ENCODE measurements at places on chromosomes 7 and 10.

- peaks cover 32% of the 10 kb centered on the region for H3K4me1 ChIP-seq
- peak overlapping the region; percentile 98 for H3K27ac ChIP-seq
- no peak for DNase-seq
- H3K27me3 ChIP-seq, result no peaks in the 10 kb centered on the region
- H3K4me3 ChIP-seq, result peak overlapping the region; percentile 92
- H3K36me3 ChIP-seq, result no peaks in the 10 kb centered on the region
Observed at GRCh38 chr7:127650847-127651555, 993 bp upstream of the SND1 start.

- no peak for DNase-seq
- H3K27me3 ChIP-seq, result no peaks in the 10 kb centered on the region
- H3K4me3 ChIP-seq, result no peak overlapping the region
Observed at GRCh38 chr10:53765311-53765710, 992.7 kb upstream of the MBL2 start.

DNA sequence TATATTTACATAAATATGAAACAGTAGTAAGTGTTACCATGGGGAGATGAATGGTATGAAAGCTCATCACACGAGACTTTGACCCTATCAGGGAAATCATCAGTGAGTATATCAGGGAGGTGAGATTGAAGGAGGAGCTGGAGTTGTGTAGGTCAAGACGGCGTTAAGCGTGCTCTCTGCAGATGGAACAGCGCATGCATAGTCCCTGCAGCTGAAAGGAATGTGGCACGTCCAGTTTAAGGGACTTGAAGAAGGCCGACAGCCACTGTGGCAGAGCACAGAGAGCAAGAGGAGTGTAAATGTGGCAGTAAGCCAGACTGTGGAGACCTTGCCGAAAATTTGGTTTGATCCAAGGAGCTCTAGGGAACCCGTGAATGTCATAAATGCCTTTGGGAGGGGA, 38.9 kb downstream of the POU6F2 start:
- no peak for DNase-seq
- no peaks in the 10 kb centered on the region for H3K36me3 ChIP-seq
- H3K27me3 ChIP-seq, result no peaks in the 10 kb centered on the region
- H3K4me3 ChIP-seq, result no peak overlapping the region
- no peak overlapping the region for H3K27ac ChIP-seq
- H3K4me1 ChIP-seq, result no peaks in the 10 kb centered on the region

GRCh38 chr10:113347508-113347907, 205.3 kb upstream of the HABP2 start:
- no peak overlapping the region for H3K27ac ChIP-seq
- H3K4me3 ChIP-seq, result no peak overlapping the region
- peak; percentile 23 for DNase-seq
- peaks cover 5% of the 10 kb centered on the region for H3K4me1 ChIP-seq
- H3K36me3 ChIP-seq, result no peaks in the 10 kb centered on the region

GRCh38 chr10:30435073-30435422, 1.1 kb downstream of the MAP3K8 start:
- H3K36me3 ChIP-seq, result peaks cover 9% of the 10 kb centered on the region
- H3K4me1 ChIP-seq, result peaks cover 58% of the 10 kb centered on the region
- DNase-seq, result peak; percentile 48
- peak overlapping the region; percentile 90 for H3K4me3 ChIP-seq
- peak overlapping the region; percentile 98 for H3K27ac ChIP-seq

DNA sequence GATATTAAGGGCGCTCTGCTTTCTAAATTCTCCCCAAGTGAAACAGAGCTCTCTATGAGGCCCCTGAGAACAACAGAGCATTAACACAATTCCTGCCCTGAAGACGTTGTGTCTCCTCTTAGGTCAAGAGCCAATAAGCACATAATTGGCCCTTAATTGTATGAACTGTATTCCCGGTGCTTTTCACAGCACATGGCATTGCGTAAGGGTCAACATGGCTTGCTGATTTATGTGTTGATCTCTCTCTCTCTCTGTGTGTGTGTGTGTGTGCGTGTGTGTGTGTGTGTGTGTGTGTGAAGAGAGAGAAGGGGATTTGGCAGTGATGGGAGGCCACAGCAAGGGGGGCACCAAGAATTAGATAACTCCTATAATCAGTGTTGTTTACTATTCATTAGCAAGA, 40.5 kb downstream of the LYZL1 start:
- no peak for DNase-seq
- no peaks in the 10 kb centered on the region for H3K27me3 ChIP-seq
- no peak overlapping the region for H3K4me3 ChIP-seq
- peak overlapping the region; percentile 76 for H3K27ac ChIP-seq
- H3K4me1 ChIP-seq, result peaks cover 3% of the 10 kb centered on the region

DNA sequence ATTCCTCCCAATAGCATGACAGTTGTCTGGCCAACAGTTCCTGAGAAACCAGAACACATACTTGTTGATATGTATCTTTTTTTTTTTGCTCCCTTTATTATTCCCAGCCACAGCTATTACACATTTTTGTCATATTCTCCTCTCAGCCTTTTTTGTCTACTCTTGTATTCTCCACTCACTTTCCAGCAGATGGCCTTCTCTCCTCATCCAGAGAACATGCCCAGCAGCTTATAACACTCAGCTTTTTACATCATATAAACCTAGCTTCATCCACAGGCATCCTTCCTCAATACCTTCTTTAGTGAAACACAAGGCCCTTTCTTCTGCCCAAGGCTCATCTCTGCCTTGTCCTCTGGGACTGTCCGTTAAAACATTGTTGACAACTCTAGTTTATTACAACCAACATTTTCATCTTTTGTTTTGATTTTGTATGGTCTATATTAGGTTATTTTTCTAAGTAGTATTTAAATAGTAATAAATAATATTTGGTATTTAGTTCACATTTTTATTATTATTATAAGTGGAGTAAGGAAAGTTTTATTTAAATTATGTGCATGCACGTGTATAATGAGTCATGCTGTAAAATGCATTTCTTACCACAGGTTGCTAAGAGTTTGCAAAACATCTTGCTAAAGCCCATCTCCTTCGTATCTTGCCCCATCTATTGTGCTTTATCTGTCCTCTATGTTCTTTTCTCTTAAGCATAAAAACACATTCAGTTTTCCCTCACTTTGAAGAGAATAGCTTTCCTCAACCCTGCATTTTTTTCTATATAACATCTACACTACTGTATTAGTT, 101.5 kb downstream of the ORC5 start:
- no peak overlapping the region for H3K4me3 ChIP-seq
- H3K4me1 ChIP-seq, result no peaks in the 10 kb centered on the region
- H3K27ac ChIP-seq, result no peak overlapping the region
- H3K27me3 ChIP-seq, result no peaks in the 10 kb centered on the region

DNA sequence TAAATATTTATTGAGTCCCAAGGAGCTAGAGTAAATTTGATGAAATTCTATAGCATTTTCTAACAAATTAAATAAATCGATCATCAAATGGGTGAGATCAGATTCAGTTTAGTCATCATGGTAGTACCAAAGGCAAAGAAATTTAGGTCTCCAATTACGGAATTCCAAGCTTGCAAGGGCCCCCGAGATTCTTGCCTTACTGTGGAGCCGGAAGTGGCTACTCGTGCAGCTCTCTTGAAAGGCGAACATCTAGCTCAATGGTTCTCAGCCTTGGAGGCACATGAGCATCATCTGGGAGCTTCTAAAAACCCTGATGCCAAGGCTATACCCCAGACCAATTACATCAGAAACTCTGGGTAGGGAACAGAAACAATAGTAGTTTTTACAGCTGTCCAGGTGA, 117.9 kb upstream of the PRR15 start:
- no peak overlapping the region for H3K27ac ChIP-seq
- no peaks in the 10 kb centered on the region for H3K4me1 ChIP-seq
- no peak for DNase-seq
- H3K4me3 ChIP-seq, result no peak overlapping the region
- H3K36me3 ChIP-seq, result no peaks in the 10 kb centered on the region

DNA sequence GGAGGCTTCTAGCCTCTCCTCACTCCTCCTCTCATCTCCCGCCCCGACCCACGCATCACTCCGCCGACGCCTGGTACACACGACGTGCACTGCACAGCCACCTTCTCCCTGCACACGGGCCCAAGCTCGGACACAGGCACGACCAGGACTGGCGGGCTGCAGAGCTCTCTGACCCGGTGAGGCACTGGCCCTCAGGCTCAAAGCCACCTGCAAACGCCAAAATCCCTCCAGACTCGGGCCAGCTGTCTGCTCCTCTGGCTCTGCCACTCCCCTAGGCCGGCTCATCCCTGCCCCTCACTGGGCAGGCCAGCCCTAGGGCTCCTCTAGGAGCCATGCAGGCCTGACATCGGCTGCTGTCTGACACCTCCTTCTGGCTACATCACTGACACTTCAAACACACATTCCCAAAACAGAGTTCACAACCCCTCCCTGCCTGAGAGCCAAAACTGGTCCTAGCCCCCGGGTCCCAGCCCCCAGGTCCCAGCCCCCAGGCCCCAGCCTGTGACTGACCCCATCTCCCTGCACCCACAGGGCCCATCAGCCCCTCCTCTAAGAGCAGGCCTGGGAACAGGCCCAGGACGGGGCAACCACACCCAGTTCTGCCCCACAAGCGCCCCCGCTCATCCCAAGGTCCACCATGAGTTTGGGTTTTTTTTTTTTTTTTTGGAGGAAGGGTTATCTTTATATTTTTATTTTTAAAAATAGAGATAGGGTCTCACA, 35.1 kb downstream of the MAD1L1 start:
- DNase-seq, result no peak
- H3K36me3 ChIP-seq, result no peaks in the 10 kb centered on the region
- H3K27me3 ChIP-seq, result no peaks in the 10 kb centered on the region
- no peak overlapping the region for H3K27ac ChIP-seq

- H3K36me3 ChIP-seq, result peaks cover 19% of the 10 kb centered on the region
- DNase-seq, result no peak
- no peak overlapping the region for H3K27ac ChIP-seq
Observed at GRCh38 chr7:11026452-11027359, 53.0 kb downstream of the PHF14 start.

DNA sequence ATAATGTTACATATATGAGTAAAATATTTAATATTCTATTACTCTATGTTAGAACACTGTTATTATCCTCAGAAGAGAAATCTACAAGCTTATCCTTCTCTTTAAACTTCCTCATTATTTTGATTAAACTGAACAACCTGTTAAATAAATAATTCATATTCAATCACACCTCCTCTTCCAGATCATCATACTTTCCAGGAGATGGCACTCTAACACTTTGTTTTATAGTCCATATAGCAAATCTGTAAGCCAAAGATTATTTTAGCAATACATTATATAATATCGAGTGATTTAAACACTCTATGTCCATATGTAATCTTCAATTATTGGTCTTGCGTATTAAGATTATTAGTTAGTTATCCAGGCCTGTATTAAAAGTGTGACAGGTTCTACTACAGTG, 694.1 kb downstream of the ANKRD7 start:
- DNase-seq, result no peak
- H3K27ac ChIP-seq, result no peak overlapping the region
- no peak overlapping the region for H3K4me3 ChIP-seq
